ENCODE measurements at places on chromosomes 4 and X.

GRCh38 chrX:10591363-10592335 lies 28.7 kb downstream of the MID1 start:
- DNase-seq: no peak

- no peak for DNase-seq
Observed at GRCh38 chrX:131588995-131589394, 45.1 kb downstream of the OR13H1 start.

- DNase-seq: no peak
Observed at GRCh38 chrX:10006770-10007169, 39.6 kb downstream of the CLDN34 start.

- no peak for DNase-seq
Observed at GRCh38 chr4:162841753-162842152, 324.9 kb downstream of the NAF1 start.

- no peak for DNase-seq
Observed at GRCh38 chrX:13000301-13000811, 25.4 kb downstream of the TMSB4X start.

- DNase-seq: no peak
Observed at GRCh38 chr4:184471881-184472613, 2.3 kb downstream of the IRF2 start.

- no peak for DNase-seq
Observed at GRCh38 chrX:9650091-9650490, 115.6 kb downstream of the GPR143 start.

GRCh38 chr4:169996379-169997240 lies 29.6 kb downstream of the MFAP3L start:
- no peak for DNase-seq

GRCh38 chr4:104967034-104967401 lies 179.7 kb upstream of the TET2 start:
- peak; percentile 57 for DNase-seq

DNA sequence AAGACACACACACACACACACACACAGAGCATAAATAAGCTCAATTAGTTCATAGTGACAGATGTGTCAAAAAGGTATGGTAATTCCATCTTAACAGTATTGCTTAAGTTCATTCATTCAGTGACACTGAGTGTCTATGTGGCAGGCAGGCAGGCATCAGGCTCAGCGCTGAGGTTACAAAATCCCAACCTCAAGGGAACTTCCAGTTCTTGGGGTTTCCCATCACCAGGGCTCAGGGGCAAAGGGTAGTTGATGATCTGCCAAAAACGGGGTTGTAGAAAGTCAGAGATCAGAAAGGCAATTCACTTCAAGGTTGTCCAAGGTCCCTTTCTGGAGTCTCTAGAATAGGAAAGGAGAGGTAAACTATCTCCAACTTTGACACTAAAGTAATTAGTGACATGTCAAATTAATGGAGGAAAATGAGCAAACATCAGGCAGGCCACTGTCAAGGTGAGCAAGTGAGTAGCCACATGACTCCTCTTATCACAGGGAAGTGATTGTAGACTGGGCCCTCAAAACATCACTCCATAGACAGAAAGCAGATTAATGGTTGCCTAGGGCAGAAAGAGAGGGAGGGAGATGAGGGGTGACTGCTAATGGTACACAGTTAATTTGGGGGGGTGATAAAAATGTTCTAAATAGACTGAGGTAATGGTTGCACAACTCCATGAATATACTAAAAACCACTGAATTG lies 41.8 kb downstream of the GPC4 start:
- DNase-seq: no peak

All from breast epithelium (tissue), 4 donors.